ENCODE measurements at places on chromosomes 2 and 18.
A peak's percentile ranks its signal among the peaks of the same experiment; 100 is the strongest.

DNA sequence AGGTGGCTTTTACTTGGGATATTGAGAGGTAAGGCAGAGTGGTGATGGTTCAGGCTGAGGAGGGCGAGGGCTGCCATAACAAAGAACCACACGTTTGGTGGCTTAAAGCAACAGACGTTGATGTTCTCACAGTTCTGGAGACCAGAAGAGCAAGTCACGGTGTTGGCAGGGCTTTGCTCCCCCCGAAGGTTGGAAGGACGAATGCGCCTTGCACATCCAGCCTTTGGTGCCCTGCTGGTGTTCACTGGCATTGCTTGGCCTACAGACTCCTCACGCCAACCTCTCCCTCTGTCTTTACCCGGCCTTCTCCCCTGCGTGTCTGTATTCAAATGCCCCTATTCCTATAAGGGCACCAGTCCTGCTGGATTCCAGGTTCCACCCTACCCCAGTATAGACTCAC is 125.4 kb downstream of the TPO start:
- peak; percentile 16 for ATAC-seq

- ATAC-seq = peak; percentile 54
Measured at GRCh38 chr18:5534845-5535244, 9.0 kb downstream of the EPB41L3 start.

DNA sequence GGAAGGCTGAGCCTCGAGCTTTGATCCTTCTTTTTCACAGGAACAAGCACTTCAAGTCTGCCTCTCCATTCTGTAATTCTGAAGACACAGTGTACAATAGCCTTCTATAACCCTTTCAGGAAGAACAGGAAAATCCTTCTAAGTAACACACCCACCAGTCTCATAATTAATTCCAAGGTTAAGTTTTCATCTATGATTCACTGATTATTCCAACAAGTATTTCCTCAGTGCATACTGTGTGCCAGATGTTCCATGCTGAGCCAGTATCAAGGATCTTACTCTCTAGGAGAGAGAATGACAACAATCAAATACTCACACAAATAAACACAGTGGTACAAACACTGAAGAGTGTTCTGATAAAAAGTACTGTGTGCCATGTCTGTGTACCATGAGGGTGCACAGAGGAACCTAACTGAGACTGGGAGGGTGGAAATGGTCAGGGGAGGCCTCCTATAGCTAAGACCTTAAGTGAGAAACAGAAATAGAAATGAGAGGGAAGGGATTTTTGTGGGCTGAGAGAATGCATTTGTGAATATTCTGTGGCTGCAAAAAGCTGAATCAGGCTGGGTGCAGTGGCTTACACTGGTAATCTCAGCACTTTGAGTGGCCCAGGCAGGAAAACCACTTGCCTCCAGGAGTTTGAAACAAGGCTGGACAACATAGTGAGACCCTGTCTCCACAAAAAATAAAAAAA is 7.3 kb upstream of the MTLN start:
- no peak for ATAC-seq

GRCh38 chr2:229775614-229776313 is 61.4 kb upstream of the DNER start:
- ATAC-seq = no peak

DNA sequence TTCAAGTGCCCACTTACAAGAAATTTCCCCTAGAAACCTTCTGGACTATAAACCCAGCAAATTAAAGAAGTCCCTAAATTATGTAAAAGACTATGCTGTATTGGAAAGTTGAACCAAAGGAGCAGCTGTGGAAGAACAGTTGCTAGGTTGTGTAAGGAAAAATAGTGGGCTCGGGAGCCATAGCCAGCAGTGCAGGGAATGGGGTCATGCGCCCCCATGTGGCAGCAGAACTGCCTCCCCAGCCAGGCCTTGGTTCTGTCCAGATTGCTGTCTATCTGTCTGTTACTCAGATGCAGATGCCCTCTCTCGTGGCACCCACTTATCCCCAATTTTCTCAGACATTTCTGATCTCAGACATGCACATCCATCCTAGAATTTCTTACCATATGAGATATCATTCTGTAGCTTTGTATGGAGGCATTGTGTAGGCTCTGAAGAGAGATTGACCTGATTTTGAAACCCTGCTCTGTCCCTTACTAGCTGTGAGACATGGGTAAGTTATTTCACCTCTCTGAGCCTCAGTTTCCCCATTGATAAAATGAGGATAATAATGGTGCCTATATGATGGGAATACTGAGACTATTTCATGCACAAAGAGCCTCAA is 258.3 kb downstream of the SS18 start:
- ATAC-seq = no peak

DNA sequence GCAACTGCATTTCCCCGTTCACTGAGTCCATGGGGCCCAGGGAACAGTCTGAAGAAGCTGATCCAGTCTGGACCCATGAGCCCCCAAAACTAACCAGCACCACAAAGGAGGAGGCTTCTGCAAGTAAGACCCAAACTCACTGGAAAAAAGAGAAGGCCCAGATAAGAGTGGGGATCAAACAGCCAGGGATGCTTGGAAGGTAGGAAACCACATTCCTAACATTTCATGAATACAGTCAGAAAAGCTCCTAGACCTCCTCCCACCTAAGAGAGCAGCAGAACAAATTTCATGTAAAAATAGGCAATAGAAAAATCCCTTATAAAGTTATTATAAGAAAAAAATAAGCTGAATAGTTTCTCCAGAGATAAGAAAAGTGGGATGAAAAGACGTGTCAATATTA is 30.3 kb downstream of the TUBB6 start:
- no peak for ATAC-seq

DNA sequence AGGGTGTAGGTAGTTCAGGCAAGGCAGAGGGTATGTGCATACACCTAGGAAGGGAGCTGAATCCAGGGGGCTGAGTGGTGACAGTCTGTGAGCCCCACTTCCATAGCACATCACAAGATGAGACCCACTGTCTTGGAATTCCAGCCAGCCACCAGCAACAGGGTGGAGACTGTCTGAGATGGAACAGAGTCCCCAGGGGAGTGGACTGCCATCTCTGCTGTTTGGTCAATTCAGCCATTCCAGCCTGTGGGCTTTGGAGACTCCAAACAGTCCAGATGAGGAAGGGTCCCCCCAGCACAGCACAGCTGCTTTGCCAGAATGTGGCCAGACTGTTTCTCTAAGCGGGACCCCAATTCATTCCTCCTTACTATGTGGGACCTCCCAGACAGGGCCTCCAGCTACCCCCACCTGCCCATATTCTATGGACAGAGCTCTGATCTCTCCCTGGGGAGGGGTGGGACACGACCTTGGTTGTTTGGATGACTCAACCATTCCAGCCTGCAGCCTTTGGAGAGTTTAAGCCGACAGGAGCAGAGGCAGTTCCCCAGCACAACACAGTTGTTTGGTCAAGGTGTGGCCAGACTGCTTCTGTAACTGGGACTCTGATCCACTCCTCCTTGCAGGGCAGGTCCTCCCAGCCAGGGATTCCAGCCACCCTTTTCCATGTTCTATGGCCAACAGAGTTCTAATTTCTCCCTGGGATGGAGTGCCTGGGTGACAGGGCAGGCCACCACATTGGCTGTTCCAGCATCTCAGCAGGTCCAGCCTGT is 178.0 kb downstream of the RND3 start:
- ATAC-seq = no peak

Data from activated T-helper 17 cell treated with anti-CD3 and anti-CD28 coated beads, Interleukin-2, amount 50 U/mL, for 72 hours (primary cell).